ENCODE measurements at places on chromosomes 6 and 20.
A peak's percentile ranks its signal among the peaks of the same experiment; 100 is the strongest.

DNA sequence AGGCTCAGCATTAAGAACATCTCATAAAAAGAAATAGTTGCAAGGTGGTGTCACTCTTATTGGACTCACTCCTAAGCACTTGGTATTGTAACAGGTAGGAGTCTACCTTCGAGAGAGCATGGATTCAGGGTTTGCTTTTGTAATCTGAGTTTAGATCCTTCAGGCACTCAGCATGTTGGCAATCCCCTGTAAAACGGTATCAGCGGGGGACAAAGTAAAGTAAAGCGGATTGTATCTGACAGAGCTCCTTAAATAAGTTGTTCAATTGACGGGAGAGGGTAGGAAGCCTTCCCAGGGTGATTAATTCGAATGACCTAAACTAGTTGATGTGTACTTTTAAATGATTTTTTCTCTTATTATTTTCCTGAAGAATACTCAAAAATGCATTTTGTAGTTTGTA, 869.8 kb upstream of the EPHA7 start:
- no peak for DNase-seq

- DNase-seq = no peak
Measured at GRCh38 chr6:3307436-3307835, 48.7 kb downstream of the PSMG4 start.

DNA sequence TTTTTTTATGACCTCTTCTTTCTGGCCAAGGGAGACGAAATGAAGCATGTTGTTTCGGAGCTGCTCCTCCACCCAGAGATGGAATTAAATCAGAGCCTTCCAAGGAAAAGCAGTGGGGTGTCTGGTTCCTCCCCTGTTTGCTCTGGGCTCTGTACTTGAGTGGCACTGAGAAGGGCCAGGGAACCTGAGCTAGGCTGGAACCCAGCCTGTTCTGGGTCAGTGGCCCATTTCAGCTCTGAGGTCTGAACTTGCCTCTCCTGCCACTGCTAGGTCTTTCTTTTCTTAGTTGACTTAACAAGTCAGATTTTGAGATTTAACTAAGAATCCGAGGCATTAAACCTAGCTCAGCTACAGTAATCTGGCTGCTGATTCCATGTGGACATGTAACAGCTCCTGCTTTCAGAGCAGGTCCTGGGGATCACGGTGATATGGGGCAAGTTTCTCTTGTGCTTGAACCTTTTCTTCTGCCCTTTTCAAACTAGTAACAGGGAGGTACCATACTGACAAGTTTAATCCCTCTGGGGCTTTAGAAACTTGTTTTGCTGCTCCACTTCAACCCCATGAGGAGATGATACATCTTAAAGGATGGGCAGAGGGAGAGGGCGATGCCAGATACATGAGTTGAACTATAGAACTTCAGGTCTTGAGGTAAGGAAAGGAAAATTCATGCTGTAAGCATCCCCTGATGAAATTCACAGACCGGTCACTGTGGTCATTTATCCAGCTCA, 101.1 kb downstream of the SLC24A3 start:
- no peak for DNase-seq

DNA sequence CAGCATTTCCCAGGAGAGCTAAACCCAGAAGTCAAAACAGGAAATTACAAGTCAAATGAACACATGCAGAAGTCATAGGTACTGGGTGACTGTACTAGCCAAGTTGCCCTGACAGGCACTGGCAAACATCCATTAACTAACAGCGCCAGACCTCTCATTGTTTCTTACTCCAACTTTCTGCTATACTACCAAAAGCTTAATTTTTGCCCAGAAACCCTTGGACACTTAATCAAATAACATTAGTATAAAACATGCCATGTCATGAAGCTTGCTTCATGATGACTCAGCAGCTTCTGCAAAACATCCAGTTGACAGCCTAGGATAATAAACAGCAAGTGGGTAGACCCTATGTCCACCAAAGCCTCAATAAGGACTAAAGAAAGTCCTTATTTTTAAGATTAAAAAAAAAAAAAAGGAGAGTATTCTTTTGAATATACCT, 3.5 kb downstream of the NUP153 start:
- DNase-seq = no peak

DNA sequence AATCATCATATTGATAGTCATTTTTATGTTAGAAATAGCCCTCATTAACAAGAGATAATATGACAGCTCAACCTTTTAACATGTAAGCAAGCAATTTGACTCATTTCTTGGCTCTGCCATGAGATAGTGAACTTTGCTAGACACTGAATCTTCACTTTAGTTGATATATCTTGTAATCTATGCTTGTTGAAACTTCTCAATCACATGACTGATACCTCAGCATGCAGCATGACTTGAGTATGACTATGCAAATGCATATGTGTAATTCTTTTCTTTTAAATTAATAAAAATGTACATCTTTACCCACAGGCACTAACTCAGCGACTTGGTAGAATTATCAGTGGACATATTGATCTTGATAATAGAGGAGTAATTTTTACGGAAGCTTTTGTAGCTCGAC, 6.6 kb downstream of the UFL1 start:
- DNase-seq = no peak

- DNase-seq = no peak
Measured at GRCh38 chr6:108526739-108527174, 34.0 kb upstream of the FOXO3 start.

- DNase-seq = no peak
Measured at GRCh38 chr6:140314682-140315081, 940.2 kb upstream of the CITED2 start.

DNA sequence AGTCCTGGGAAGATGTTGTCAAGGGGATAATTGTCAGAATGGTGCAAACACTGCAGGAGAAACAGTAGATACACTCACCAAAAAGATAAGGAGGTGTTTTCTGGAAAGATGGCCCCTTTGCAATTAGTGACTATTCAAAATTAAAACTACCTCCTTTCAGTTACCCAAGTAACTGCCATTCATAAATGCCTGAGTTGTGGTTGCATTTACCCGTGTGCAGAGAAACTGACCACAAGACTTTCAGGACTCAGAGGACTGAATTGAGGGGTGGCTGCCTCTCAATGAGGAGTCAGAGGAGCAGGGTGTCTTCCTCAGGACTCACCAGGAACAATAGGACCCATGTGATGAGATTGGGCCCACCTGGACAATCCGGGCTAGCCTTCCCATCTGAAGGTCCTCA, 39.0 kb downstream of the GCM1 start:
- DNase-seq = no peak

- no peak for DNase-seq
Measured at GRCh38 chr6:5677219-5678000, 329.3 kb downstream of the NRN1 start.

DNA sequence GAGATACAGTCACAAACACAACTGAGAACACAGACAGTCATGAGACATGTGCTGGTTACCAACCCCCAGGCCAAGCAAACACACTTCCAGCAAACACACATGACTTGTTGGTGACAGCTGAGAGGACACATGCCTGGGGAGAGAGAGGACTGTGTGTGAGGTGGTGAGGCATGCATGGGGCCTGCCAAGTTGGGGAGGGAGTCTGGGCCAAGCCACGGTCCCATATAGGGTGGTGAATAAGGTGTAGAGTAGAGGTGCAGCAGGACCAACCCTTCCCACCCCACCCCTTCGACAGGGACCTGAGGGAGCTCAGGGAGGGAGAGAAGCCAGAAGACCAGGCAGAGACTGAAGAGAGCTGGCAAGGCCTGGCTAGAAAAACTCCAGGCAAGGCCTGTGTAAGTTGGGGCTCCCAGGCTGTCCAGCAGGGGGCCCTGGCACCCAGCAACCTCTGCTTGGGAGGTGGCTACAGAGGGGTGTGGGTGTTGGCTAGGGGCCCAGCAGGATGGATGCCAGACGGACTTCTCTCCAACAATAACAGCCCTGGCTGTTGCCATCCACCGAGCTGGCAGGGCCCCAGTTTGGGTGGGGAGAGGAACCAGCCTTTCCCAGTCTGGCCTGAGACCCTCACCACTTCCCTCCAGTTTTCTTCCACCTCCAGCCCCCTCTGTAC, 2.0 kb upstream of the SLC29A1 start:
- peak; percentile 38 for DNase-seq

DNA sequence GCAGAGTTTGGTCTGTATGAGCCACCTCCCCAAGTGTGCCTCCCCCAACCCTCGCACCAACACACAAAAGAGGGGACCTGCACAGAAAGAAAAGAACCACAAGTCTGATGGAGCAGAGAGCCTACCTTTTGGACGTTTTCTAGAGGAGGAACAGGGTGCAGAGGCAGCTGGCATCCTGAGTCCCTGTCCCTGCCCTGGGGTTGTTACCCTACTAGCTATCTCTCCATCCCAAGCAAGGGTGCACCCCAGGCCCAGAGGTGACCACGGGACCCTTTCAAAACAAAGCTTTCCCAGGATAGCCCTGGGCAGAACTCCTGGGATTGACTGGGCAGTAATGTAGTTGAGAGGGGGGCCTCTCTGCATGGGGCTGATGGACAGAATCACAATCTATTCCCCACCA, 9.7 kb upstream of the MATN4 start:
- DNase-seq = no peak

GRCh38 chr6:46420921-46421638, 70.2 kb downstream of the RCAN2 start:
- no peak for DNase-seq

DNA sequence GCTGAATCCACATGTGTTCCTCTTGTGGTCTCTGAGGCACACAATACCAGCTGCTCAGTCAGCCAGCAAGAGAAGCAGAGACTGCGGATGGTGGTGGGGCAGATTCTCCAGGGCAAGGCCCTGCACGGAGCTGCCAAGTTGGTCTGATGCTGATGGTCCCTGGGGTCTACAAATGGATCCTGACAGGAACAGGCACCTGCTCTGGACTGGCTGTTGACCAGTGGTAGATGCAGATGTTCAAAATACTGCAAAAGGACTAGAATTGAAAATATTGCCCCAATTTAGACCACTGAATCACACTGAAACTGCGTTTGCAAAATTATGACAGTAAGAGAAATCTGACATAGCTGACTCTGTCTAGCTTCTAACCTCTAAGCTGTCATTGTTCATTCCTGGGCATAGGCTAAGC, 29.6 kb upstream of the TUBB2A start:
- no peak for DNase-seq

DNA sequence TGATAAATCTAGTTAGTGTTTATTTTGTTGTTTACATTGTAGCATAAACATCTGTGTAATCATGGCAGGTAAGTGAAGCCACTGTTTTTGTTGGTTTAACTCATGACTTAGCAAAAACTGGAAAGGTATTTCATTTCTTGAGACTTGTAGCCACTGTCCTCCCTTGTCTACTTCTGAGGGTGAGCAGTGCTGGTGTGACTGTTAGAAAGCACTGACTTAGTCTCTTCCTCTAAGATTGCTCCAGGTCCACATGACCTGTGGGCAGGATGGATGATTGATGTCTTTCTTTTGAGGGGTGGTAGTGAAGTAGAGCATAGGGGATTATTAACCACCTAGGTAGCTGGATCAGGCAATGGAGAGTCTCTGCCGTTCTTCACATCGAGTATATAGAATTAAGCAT, 203.8 kb downstream of the ARID1B start:
- DNase-seq = no peak

DNA sequence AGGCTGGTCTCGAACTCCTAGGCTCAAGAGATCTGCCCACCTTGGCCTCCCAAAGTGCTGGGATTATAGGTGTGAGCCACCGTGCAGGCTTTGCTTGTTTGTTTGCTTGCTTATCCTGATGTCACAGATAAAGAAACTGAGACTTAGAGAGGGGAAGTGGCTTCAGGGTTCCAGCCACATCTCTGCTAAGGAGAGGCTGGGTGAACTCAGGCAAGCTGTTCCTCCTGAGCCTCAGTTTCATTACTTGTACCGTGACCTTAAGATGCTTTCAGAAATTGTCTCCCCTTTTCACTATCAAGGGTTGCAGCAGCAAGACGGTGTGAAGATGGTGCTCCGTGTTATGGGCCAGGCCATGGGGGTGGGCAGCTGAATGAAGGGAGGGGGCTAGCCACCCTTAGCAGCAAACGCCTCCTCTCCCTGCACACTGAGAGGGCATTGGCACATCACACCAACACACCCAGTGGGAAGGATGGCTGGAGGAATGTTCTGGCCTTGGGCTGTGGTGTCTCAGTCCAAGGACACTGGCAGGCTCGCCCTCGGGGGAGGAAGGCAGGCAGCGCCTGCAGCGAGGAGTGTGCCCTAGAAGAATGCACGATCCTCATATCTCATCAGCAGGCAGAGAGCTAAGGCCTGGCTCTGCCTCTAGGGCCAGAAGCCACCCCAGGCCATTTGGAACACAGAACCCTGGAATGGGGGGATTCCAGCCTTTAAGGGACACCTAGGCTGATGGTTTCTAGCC, 48.2 kb upstream of the TLDC2 start:
- no peak for DNase-seq

DNA sequence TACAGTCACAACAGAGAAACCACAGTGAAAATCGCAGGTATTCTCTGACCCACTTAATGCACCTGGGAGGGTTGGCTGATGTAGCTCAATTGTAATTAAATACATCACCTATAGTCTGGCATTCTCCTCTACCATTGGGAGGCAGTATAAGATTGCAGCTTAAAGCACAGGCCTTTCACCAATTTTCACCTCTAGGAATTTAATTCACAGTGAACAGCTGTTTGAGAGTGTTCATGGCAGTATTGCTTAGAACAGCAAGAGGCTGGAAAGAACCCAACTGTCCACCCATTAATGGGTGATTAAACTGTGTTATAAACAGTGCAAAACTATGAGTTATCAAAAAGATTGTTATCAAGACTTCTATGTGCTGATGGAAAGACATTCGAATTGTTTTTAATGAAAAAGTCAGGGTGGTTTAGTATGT, 2.0 kb downstream of the EDEM2 start:
- no peak for DNase-seq

- DNase-seq = no peak
Measured at GRCh38 chr6:5435449-5435848, 174.1 kb downstream of the FARS2 start.

DNA sequence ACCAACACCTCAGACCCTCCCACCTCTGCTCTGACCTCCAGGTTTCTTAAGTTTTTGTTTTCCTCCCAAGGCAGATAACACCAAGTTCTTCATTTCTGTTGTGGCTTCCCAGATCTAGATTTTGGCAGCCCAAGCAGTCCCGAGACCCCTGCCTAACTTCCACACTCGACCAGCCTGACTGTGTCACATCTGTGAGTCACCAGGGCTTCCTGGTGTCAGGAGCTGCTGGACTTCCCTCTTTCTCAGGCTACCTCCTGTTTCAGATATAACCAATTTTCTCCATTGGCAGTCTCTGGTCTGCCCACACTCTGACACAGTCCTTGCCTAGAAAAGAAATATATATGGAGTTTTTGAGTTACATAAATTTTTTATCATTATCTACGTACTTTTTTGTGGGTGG, 46.1 kb upstream of the CCN6 start:
- no peak for DNase-seq

DNA sequence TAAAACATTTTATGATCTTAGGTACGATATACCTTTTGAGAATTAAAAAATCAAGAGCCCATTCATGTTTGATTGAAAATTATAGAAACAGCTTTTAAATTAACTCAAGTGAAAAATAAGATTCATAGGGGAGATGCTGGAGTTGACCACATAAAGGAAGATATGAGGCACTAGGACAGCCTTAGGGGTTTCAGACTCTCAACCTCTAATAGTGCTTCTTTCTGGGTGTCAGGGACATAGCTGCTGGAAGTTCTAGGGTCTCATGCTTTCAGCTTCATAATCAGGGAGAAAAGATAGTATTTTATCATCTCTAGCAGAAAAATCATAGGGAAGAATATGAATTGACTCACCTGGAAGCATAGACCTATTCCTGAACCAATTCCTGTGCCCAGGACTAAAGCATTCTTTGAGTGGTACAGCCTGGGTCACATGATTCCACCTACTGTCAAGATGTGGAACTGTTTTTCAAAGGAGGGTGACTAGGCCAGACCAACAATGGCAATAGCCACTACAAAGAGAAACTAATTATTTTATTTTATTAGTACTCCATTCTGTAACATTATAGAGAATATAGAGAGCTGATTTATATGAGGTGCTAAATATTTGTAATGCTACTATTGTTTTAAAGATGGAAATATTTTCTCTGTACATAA, 27.8 kb upstream of the CENPW start:
- DNase-seq = no peak
